ENCODE measurements at places on chromosomes 2 and 18.

DNA sequence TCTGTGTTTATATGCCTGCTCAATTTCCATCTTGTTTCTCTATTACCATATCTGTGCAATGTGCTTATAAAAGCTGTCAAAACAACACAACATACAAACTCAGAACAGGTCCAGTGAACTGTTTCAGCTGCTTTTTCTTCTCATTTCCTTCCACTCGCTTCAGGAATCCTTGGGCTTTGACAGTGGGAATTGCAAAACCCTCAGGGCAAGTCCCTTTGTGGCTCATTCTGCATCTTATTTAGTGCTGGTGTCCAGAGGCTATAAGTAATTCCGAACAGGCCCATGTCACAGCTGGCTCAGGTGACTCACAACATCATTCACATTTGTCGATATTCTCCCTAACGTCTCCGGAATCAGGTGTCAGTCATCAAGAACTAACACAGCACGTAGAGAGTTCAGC is 309.9 kb upstream of the ZNF521 start:
- DNase-seq = no peak

DNA sequence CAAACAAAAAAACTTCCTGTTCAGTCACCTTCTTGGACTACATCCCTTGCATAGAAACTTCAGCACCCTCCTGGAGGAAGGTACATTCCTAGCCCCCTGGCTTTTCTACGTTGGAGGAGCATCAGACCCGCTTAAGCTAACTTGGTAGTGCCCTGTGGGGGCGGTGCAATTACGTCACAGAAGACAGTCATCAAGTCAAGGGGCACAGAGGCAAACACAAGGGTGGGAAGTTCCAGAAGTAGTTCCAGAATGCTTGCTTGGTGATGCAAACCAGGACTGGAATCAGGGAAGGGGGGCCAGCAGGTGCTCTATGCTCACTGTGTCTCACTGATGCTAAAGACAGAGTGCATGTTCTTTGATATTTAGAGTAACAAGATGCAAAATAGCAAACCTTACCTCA is 15.2 kb upstream of the AGFG1 start:
- peak; percentile 34 for DNase-seq

GRCh38 chr18:38634117-38634516 is 1068.5 kb upstream of the CELF4 start:
- no peak for DNase-seq

DNA sequence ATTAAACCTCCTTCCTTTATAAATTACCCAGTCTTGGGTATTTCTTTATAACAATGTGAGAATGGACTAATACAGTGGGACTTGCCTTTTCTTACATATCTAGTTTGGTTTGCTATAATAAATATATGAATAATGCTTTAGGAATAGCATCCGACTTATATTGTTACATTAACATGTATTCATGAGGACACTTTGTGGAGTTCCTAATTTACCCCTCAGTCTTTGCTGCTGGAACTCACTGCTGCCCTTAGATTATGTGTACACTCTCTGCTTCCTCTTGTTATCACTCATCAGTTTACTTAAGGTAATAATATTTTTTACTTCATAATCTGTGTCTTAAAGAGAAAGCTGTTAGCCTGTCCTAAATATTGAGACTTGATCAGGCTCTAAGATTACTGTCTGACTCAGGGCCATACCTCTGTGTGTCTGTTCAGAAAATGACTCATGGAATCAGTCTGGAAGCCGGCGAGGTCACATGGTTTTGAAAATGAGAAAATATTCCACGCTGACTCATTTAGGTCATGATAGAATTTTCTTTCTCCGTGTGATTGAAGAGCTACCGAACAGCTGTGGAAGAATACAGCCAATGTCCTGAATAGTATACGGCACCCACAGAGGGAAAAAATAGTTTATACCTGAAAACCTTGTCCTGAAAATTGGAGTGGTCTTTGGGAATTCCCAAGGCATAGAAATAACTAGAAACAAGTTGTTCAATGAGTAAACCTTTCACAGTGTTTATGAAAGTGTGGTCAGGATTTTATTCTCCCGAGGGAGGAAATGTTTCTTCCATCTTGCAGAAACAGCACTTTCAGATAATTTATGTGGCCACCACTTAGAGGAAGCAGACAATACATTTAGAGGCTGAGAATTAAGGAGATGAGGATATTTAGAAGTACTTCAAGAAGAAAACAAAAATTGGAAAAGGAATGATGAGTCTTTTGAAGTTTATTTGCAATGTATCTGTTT is 156.4 kb downstream of the DSEL start:
- peak; percentile 51 for DNase-seq

GRCh38 chr2:50492477-50492851 is 539.5 kb downstream of the NRXN1 start:
- DNase-seq = peak; percentile 14

DNA sequence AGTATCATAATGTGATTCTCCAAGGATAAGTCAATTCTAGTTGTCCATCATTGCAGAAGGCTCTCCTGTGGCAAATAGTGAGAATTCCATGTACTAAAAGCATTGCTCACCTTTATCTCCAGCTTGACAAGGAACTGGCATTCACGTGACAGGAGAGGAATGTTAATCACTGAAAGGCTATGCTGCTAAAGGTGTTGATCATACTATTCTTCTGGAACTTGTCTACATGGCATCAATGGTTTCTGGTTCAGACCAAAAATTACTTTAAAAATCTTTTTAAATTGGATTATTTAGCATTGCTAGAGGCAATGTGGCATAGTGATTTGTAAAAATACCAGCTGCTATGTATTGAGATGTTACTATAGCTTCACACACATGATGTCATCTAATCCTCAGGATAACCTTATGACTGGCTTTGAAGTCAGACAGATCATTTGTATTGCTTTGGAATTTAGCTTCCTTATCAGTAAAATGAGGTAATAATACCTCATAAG is 414.4 kb downstream of the MTX2 start:
- no peak for DNase-seq

- DNase-seq = no peak
These were observed 129.0 kb upstream of the ZFP36L2 start for GRCh38 chr2:43355399-43355798.

GRCh38 chr2:112887964-112888749 is 22.8 kb upstream of the IL37 start:
- DNase-seq = no peak

GRCh38 chr2:230496891-230497290 is 80.9 kb downstream of the SP100 start:
- no peak for DNase-seq

DNA sequence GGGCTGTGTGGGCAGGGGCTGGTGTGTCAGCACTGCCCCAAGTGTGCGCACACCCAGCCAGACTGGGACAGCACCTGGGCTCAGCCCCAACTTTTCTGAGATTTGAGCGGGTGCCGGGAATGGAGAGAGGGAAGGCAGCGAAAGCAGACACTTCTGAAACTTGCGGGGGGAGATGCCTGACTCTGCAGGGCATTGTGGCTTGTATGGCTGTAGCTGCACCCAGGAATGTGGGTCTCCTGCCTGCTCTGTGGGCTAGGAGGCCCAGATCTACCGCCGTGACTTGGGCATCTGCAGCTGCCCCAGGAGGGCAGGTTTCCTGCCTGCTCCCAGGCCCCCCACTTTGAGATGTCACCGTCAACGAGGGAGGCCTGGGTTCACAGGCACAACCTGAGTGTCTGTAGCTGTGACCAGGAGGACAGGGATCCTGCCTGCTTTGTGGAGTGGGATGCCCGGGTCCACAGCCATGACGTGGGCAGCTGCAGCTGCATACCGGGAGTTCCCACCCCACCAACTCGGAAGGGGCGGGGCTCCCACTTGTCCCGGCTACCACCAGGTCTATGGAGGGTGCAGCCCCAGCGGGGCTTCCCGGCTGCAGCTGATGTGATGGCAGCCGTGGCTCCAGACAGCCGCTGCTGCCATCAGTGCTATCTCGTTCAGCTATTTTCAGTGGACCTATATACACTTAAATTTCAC is 95.3 kb downstream of the DOK6 start:
- DNase-seq = no peak

DNA sequence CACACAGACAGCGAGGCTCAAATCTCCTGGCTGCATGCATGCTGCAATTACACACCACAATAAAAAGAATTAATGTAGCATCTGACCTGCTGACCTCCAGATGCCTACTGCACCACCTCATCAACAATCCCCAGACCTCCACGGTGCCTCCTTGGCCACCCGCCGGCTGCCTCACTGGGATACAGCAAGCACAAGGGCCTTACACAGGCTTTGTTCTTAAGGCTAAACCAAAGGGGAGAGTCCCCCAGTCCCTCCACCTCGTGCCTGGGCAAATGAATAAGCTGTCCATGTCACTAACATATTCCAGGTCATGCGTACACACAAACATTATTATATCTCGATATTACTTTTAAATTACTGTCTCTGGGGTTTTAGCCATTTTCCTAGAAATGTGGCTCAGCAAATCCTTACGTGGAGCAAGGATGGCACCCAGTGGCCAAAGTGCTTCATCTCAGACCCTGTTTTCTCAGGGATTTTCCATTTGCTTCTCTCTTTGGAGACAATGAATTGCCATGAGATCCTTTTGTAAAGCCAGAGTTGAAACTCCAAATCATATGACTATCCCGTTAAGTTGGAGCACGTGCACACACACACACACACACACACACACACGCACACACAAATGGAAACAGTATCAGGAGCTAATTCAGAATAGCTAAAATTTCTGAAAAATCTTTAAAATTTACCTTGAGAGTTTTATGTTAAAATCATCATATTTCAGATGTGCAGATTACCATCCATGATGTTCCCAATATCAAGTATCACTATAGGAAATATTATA is 313.8 kb downstream of the PDE11A start:
- peak; percentile 55 for DNase-seq

DNA sequence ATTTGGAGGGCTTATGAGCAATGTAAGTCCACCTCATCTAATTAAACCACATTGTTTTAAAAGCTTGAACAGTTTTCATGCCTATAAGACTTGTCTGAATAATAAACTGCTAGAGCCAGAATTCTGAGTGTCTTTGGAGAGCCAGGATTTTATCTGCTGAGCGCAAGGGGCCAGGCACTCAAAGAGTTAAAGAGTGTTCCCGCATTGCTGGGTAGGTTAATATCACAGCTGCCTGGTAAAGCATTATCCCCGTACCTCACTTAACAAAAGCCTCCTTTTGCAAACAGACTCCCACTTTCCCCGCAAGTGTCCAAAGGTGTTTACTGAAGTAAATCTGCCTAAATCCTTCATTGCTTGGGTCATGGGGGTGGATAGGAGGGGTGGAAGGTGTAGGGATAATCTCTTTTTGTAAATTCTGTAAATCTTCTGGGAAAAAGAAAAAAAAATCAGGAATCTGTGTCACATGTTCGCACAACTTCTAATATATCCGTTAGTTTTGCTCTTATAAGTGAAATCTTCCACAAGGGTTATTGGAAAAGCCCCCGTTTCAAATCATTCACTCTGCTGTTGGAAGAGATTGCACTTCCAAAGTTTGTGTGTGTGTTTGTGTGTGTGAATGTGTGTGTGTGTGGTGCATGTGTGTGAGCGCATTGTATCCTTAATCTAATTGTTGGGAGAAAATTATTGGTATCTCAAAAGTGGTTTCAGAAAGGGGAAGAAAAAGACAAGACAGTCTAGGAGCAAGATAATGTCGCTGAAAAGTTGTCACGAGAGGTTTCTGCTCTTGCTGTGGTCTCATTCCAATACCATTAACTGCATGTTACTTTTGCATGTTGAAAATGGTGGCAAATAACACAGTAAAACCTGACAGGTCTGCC is 10.7 kb downstream of the ZEB2 start:
- no peak for DNase-seq

DNA sequence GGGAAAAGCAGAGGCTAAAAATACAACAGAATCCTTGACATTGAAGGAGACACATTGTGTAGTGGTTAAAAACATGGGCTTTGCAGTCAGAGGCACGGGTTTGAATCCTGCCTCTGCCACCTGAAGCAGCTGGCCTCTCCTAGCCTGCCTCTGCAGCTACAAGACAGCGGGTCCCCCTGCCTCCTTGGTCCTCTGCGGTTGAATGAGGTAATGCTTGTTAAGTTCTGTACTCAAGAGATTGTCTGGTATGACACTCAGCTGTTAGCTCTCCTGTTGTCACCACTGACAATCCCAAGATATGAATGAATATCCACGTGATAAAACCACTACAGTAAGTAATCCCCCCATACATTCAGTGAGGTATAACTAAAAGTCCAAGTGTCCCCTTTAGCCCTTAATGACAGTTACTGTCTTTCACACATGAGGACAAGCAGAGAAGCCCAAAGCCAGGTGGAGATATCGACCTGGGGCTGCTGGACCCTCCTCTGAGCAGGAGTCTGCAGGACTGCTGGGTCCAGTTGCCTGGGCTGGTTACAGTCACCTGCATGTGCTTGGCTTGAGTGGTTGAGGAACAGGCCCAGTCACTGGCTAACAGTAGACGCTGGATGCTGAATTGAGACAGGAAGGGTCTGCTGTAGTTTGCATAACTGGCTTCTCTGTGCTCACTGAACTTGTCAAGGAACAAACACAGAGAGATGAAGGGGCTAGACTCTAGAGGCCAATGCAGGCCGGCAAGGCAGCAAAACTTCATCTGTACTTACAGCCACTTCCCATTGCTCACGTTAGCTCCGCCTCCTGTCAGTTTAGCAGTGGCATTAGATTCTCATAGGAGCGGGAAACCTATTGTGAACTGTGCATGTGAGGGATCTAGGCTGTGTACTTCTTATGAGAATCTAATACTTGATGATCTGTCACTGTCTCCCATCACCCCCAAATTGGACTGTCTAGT is 85.5 kb downstream of the TGFA start:
- DNase-seq = no peak

DNA sequence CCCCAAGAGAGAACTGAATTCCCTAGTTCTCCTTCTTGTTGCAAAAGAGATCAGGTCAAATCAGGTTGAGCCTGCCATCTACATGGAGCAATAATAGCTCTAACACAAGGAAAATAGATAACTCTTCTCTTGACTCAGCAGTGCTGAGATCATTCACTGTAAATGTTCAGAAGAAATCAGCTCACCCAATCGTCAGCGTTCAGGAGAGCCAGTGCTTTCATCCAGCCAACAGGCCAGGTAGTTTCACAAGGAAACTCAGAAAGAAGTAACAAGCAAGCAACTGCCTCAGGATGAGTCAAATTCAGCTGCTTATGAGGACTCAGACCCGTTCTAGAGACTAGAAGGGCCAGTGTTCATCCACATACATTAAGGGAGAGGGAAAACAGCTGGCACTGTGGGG is 5.9 kb downstream of the LMAN2L start:
- no peak for DNase-seq

GRCh38 chr2:152383702-152384101 is 48.7 kb downstream of the FMNL2 start:
- no peak for DNase-seq

DNA sequence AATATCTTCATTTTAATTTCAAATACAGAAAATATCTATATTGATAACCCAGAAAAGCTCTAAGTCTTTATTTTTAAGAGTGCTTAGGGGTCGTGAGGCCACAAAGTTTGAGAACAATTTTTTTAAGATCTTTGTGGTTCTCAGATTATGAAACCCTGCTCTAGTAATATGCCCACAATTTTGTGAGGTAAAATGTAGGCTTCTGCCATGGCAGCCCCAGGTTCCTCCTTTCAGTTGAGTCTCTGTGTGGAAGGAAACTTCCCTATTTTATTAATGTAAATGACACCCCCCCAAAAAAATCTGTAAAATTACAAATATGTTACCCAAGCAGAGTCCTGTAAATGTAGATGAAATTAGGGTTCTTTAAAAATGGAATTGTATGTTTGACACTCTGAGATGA is 600.5 kb downstream of the SATB2 start:
- DNase-seq = no peak
